ENCODE measurements at places on chromosomes 11 and 22. TPM values are rescaled to one million over a fixed set of nuclear protein-coding genes. Genes with fewer than 3 reads are reported as not detected.

BLID gene
- total RNA-seq = 0.11 TPM

CDKN1C gene
- 36.1 TPM for total RNA-seq

ALX4 gene
- not detected for total RNA-seq

DNAJB13 gene
- not detected for total RNA-seq

SLC1A2 gene
- total RNA-seq = not detected

LRRN4CL gene
- 0.43 TPM for total RNA-seq

SLN gene
- not detected for total RNA-seq

CDON gene
- total RNA-seq = 1.8 TPM

KDM4E gene
- not detected for total RNA-seq

VSIG2 gene
- total RNA-seq = under 0.01 TPM

MRGPRX3 gene
- total RNA-seq = 0.33 TPM

PRG2 gene
- total RNA-seq = 0.11 TPM

GLYAT gene
- not detected for total RNA-seq

HBG2 gene
- total RNA-seq = not detected

LPXN gene
- 2.4 TPM for total RNA-seq

ZP1 gene
- total RNA-seq = not detected

MMP10 gene
- 1.2 TPM for total RNA-seq

CALCA gene
- total RNA-seq = not detected

SC5D gene
- 27.6 TPM for total RNA-seq

LRP4 gene
- total RNA-seq = 1.1 TPM

DERL3 gene
- total RNA-seq = 0.33 TPM

LYVE1 gene
- 208 TPM for total RNA-seq

WBP2NL gene
- not detected for total RNA-seq

HTATIP2 gene
- 69.8 TPM for total RNA-seq

SULT4A1 gene
- total RNA-seq = 0.26 TPM

CHADL gene
- total RNA-seq = 0.54 TPM

ASCL2 gene
- not detected for total RNA-seq

OR52H1 gene
- total RNA-seq = 0.09 TPM

FGF3 gene
- total RNA-seq = not detected

RTN4R gene
- 1.3 TPM for total RNA-seq

ZNF70 gene
- 1.3 TPM for total RNA-seq

ACTN3 gene
- total RNA-seq = not detected

OR4D5 gene
- not detected for total RNA-seq
